ENCODE measurements at places on chromosomes 6 and 20.

DNA sequence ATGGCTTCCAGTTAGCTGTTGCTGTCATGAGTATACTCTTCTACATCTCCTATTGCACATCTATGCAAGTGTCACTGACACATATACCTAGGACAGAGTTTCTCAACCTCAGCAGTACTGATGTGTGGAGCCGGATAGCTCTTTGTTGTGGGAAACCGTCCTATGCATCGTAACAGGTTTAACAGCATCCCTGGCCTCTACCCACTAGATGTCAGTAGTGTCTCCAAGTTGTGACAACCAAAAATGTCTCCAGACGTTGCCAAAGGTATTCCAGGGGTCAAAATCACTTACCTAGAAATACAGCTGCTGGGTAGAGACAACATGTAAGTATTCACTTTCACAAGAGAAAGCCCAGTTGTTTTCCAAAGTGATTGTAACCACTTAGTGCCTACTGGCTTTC, 637.6 kb downstream of the RNF144B start:
- DNase-seq: no peak

- no peak for DNase-seq
Observed at GRCh38 chr6:28748192-28748591, 175.6 kb downstream of the TRIM27 start.

GRCh38 chr20:64109831-64110391, 2.5 kb upstream of the NPBWR2 start:
- no peak for DNase-seq

DNA sequence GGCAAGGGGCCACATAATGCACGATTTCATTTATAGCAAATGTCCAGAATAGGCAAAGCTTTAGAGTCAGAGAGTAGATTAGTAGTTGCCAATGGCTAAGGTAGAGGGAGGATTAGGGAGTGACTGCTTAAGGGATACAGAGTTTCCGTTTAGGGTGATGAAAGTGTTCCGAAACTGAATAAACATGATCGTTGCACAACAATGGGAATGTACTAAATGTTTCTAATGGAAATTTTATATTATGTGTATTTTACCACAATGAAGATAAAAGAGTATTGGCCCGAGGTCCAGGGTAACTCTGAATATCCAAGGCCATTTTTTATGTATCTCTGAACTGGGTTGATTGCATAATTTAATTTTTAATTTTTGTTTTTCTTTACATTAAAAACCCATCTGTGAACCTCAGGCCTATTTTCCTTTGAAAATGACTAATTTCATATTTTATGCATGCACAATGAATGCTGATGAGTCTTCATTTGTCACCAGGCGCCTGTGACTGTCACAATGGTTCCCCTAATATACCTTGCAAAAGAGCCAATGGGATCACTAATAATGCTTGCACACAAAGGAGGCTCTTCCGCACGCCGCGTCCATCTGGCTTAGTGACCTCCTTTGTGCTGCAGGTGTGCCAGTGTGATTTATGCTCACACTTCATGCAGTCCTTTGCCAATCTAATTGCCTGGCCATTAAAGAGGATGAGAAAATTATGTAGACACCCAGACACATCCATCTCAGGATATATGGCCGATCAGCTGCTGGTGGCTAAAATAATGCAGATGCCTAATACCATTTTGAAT, 612.5 kb downstream of the CDH26 start:
- DNase-seq: no peak

GRCh38 chr20:50017576-50018248, 34.9 kb downstream of the SNAI1 start:
- no peak for DNase-seq

DNA sequence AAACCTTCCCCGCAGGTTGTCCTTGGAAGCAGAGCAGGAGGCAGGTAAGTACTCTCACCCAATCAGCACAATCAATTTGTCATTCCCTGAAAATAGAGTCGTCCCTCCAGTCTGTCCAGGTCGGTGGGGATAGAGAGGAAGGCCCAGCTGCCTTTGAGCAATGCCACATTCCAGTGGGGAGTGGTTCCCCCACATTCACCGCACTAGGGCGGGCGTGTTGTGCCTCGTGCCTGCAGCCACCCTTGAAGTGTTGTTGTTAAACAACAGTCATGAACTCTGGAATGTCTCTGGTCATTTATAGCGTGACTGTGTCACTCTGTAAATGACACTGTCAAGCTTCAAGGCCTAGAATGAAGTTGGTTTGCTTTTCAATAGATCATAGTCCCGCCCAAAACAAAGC, 33.4 kb downstream of the PRDM1 start:
- DNase-seq: no peak

DNA sequence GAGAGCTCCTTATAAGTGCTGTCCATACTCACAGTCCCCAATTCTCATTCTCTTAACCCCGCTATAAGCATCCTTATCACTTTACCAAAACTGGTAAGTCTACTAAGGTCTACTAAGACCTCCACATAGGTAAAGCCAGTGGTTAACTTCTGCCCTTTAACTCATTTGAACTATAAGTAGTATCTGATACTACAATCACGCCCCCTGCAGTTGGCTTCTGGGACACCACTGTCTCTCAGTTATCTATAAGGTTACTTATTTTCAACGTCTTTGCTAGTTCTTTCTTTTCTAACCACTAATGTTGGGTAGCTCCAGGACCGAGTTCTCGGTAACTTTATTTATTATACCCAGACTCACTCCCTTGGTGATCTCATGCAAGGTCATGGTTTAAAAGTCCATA, 142.6 kb downstream of the ARHGAP18 start:
- no peak for DNase-seq

DNA sequence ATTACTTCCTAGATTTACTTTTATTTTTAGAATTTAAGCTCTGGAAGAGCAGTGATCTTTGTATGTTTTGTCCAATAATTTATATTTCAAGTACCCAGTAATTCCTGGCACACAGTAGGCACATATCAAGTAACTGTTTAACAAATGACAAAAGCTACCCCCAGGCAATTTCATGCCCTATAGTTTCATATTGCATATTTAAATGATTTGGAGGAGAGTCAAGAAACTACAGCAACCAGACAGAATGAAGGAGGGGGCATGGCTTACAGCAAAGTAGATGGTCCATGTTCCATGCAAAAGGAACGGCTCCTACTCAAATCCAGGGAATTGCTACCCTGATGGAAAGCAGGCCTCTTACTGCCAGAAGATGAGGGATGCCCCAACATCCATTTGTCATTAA, 113.5 kb downstream of the ARHGAP18 start:
- DNase-seq: no peak

- DNase-seq: no peak
Observed at GRCh38 chr6:16473908-16474771, 235.8 kb downstream of the GMPR start.

DNA sequence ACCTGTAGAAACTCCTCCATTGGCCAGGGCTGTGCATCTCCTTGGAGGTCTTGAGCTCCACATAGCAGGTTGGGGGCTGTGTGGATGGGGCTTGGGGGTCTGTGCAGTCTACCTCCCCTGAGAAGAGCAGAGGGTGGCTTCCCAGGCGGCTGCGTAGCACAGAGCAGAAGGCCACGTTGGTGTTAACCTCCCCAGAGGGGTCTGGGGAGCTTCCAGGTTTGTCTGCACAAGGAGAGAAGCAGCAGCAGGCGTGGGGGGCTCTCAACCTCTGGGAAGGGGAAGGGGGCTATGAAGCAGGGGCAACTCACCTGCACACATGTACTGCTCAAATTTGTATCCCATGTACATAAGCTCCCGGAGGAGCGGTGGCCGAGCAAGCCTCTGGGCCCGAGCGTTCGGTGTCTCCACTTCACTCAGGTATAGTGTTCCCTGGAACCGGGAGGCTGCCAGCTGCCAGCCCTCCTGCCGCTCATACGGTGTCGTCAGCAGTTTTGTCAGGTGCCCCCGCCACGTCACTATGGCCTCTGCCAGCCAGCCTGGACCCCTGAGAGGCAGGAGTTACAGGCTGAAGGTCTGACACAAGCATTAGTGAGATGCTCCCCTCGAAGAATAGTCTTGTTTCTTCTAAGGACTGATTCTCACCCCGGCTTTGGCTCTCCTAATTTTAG, 1.2 kb downstream of the DXO start:
- no peak for DNase-seq

- no peak for DNase-seq
Observed at GRCh38 chr6:3534599-3534998, 77.7 kb upstream of the SLC22A23 start.

DNA sequence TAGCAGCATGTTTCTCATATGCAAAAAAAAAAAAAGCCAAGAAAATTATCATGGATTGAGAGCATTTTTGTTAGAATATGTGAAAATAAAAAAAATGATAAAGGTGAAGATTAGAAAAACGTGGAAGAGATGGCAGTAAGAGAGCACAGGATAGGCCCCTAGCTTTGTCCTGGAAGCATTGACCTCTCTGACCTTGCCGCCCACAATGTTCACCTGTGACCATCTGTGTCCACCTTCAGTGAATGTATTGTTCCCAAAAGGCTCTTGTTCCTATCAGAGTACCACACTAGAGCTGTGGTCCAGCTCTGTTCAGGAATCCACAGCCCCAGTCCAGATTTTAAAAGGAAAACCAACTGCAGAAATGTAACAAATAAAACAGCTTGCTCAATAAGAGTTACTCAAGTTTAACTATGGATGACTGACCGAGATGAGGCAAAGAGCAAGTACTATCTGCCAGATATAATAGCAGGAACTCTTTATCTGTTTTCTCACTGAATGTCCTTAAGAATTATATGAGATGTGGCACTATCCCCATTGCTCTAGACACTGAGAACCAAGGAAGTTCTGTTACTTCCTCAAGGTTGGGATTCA, 287.7 kb upstream of the STXBP5 start:
- DNase-seq: no peak

GRCh38 chr6:24187965-24188577, 62.1 kb downstream of the NRSN1 start:
- DNase-seq: no peak

GRCh38 chr6:44000164-44000842, 126.9 kb downstream of the MRPL14 start:
- no peak for DNase-seq

- DNase-seq: no peak
Observed at GRCh38 chr6:19851241-19852089, 14.3 kb downstream of the ID4 start.

Data from stimulated activated CD8-positive, alpha-beta memory T cell treated with anti-CD3 and anti-CD28 coated beads, Interleukin-15, amount 100 ng/mL, for 4 hours (primary cell).